ENCODE measurements at places on chromosomes 11 and 22. TPM values are rescaled to one million over a fixed set of nuclear protein-coding genes. Genes with fewer than 3 reads are reported as not detected.

DNA sequence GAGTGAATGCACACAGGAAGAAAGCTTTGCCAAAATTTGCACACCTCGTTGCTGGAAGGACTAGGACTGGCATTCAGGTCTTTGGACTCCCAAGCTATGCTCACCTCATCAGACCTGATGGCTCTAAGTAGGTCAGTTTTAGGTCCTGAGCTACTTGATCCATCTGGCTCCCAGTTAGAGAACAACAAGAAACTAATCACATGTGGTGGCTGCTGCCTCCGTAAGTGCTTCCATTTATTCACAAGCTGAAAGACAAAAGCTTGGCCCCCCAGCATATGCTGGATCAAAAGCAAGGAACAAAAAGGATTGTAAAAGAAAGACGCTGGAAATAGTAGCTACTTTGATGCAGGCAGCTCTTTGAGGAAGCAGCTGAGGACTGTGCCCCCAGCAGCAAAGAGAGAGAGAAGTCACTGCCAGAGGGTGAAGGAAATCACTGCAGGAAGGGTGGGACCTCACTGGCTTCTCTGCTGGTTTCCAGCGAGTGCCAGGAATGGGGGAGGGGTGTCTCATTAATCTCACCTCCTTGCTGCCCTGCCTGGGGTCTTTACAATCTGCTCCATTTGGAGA lies 268.9 kb downstream of the KIRREL3 start:
- H3K27ac ChIP-seq, result no peak overlapping the region
- no peak for DNase-seq
- H3K4me3 ChIP-seq, result no peak overlapping the region
- no peaks in the 10 kb centered on the region for H3K4me1 ChIP-seq

OR2AT4 gene
- total RNA-seq, result not detected

MIAT gene
- total RNA-seq, result 1.8 TPM

PARVG gene
- total RNA-seq, result 4.1 TPM

DNA sequence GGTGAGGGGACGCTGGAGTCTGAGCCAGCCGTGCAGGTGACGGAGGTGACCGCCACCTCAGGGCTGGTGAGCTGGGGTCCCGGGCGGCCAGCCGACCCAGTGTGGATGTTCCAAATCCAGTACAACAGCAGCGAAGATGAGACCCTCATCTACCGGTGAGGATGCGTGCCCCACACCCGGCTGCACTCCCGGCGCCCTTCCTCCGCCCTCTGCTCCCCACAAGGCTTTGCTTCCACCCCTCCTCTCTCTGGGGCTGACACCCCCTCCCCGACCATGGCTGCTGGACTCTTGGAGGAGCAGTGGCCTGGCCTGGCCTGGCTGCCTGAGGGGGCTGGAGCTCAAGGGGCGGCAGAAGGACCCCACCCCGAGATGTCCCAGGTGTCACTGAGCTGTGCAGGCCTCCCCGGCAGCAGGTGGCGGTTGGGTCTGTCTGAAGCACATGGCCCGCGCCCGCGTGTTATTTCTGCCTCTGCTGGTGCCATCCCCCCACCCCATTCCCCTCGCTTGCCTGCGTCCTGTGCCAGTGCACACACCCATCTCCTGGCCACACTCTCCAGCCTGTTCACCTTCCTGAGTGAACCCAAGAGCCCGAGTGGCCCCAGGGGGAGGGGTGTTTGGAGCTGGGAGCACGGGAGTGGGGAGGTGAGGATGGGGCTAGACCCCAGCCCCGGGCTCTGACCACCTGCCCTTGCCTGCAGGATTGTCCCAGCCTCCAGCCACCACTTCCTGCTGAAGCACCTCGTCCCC lies 2.2 kb downstream of the LRFN4 start:
- H3K4me1 ChIP-seq, result peaks cover 9% of the 10 kb centered on the region
- no peak overlapping the region for H3K4me3 ChIP-seq
- no peaks in the 10 kb centered on the region for H3K36me3 ChIP-seq
- H3K27me3 ChIP-seq, result no peaks in the 10 kb centered on the region

DNA sequence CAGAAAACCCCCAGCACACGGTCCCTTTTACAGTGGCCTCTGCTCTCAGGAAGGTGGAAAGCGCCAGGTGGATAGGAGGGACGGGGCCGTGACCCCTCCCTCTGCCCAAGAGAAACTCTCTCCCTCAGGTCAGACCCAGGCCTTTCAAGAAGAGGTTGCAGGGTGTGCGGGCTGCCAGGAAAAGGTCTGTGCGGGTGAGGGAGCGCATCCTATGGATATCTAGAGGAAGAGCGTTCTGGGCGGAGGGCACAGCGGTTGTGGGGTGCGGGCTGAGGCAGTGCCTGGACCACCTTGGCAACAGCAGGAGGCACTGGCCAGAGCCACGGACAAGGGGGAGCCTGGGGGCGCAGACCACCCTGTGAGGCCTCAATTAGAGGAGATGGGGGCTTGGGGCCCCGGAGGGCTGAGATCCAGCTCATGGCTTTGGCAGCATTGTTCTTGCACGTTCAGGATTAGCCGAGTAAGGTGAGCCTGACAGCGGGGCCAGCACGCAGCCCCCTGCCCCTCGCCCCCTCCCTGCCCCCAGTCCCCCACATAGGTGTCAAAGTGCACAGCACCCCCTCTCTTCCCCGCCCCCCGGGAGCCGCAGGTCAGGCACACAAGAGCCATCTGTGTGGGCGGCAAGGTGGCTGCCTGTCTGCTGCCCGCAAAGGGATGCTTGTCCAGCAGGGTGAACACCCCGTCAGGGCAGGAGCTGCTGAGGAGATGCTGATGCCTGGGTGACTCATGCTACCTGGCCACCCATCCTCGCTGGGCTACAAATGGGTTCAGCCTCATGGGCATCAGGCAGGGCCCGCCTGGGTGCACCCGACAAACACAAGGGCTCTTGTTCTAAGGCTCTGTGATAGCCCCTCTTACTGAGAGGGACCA lies 92.8 kb upstream of the KCNQ1OT1 start:
- H3K4me3 ChIP-seq, result no peak overlapping the region
- no peaks in the 10 kb centered on the region for H3K4me1 ChIP-seq
- DNase-seq, result no peak
- no peaks in the 10 kb centered on the region for H3K36me3 ChIP-seq
- H3K27ac ChIP-seq, result no peak overlapping the region

DNA sequence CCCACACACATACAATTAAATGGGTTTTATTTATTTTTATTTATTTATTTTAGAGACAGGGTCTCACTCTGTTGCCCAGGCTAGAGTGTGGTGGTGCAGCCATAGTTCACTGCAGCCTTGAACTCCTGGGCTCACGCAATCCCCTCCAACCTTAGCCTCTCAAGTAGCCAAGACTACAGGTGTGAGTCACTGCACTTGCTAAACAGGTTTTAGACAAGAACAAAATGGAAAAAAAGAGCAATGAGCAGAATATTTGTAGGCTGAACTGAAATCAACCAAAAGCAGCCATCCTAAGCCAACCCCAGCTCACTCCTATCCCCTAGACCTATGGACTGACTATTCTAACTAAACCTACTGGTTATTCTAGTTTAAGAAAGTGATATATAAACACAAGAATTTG lies 37.8 kb downstream of the MRE11 start:
- H3K27ac ChIP-seq, result no peak overlapping the region
- no peaks in the 10 kb centered on the region for H3K27me3 ChIP-seq
- H3K36me3 ChIP-seq, result peaks cover 4% of the 10 kb centered on the region
- H3K4me3 ChIP-seq, result no peak overlapping the region
- H3K4me1 ChIP-seq, result no peaks in the 10 kb centered on the region

- H3K4me3 ChIP-seq, result no peak overlapping the region
- H3K27ac ChIP-seq, result no peak overlapping the region
- peaks cover 13% of the 10 kb centered on the region for H3K4me1 ChIP-seq
Measured at GRCh38 chr22:50182176-50183081, 3.3 kb upstream of the TRABD start.

LARGE1 gene
- 45.2 TPM for total RNA-seq

DNA sequence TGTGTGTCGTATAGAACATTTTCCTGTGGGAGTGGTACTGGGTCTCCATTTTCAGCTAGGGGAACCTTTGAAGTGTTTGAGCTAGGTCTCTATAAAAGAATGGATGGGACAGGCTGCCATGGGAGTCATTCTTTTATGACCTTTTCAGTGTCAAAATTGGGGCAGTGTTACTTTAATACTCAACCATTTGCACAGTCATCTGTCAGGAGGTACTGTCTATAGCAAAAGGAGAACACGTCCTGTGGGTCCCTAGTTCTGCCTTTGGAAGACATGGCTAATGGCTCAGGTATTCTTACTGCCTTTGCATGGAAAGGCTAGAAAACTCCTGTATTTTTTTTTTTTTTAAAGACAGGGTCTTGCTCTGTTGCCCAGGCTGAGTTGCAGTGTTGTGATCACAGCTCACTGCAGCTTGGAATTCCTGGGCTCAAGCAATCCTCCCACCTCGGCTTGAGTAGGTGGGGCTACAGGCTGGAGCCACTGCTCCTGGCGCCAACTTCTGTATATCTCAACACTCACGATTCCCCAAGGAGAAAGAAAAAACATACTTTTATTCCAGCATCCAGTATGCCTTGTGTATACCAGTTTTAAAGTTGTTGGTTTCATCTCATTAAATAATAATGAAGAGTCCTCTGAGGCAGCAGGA lies 2.1 kb upstream of the ATF4 start:
- H3K36me3 ChIP-seq, result peaks cover 4% of the 10 kb centered on the region
- no peak for DNase-seq
- peak overlapping the region; percentile 96 for H3K27ac ChIP-seq
- H3K4me3 ChIP-seq, result no peak overlapping the region
- H3K27me3 ChIP-seq, result no peaks in the 10 kb centered on the region

APOL3 gene
- 5.9 TPM for total RNA-seq

- H3K27ac ChIP-seq, result no peak overlapping the region
- DNase-seq, result no peak
- no peaks in the 10 kb centered on the region for H3K36me3 ChIP-seq
- no peak overlapping the region for H3K4me3 ChIP-seq
- no peaks in the 10 kb centered on the region for H3K27me3 ChIP-seq
- H3K4me1 ChIP-seq, result peaks cover 5% of the 10 kb centered on the region
Measured at GRCh38 chr11:66867425-66868040, 10.7 kb downstream of the LRFN4 start.

DNA sequence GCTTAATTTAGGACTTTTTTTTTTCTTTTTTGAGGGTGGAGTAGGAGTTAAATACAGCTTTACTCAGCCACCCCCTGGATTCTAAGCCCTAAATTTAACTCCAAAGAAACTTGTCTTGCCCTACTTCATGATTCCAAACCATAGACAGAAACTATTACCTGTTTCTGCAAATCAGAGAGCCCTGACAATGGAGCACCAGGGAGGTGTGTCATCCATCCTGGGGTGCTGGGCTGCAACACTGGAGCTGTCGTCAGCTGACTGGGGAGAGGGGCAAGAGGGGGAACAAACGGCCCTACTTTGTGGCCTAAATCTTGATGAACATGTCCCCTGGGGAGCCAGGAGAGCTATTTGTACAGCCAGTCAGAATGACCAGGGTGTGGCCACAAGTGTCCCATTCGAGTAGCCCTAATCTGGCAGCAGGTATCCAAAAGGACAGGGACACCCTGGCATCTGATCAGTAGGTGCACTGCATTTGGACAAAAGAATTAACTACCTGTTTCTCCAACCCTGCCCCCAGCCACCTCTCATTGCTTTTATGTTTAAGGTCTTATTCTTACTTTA lies 50.8 kb downstream of the PLEKHA7 start:
- H3K27me3 ChIP-seq, result no peaks in the 10 kb centered on the region
- H3K4me3 ChIP-seq, result no peak overlapping the region
- DNase-seq, result no peak
- H3K27ac ChIP-seq, result no peak overlapping the region

DNA sequence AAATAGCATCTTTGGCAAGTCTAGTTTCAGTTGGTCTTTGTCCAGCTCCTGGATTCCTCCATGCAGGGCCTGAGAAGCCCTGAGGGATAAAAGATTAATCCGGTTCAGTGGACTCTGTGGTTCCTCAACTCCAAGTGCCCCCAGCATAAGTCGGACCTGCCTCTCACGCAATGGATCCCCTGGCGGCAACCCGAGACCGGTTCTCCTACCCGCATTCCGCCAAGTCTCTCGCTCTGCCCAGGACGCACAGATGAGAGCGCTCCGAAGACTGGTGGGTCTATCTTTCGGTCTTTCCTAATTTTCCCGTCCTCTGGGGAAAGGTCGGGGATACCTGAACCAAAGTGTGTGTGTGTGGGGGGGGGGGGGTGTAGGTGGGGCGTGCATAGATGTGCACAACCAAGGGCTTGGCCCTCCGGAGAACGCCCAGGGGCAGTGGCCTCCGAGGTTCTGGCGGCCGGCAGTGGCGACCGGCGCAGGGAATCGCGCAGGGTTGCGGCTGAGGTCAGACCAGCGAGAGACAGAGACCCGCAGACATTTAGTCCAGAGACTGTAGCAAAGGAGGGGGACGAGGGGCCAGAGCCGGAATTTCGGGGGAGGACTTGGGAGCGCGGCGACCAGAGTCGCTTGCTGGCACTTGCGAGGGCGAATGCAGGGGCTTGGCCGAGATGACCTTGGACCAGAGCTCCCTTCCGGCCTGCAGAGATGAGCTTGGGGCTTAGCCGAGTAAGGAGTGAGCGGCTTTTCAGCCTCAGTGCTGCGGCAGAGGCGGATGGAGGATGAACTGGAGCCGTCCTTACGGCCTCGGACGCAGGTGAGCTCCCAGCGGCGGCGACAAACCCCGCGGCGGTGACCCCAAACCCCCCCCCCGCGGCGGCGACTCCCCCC lies 712 bp upstream of the SLC2A11 start:
- H3K36me3 ChIP-seq, result no peaks in the 10 kb centered on the region
- H3K4me3 ChIP-seq, result peak overlapping the region; percentile 62
- peak overlapping the region; percentile 92 for H3K27ac ChIP-seq
- H3K27me3 ChIP-seq, result no peaks in the 10 kb centered on the region
- no peaks in the 10 kb centered on the region for H3K4me1 ChIP-seq

- no peak overlapping the region for H3K27ac ChIP-seq
- H3K4me1 ChIP-seq, result no peaks in the 10 kb centered on the region
- no peaks in the 10 kb centered on the region for H3K27me3 ChIP-seq
- no peak overlapping the region for H3K4me3 ChIP-seq
Measured at GRCh38 chr22:45188779-45189178, 25.1 kb downstream of the NUP50 start.

DNA sequence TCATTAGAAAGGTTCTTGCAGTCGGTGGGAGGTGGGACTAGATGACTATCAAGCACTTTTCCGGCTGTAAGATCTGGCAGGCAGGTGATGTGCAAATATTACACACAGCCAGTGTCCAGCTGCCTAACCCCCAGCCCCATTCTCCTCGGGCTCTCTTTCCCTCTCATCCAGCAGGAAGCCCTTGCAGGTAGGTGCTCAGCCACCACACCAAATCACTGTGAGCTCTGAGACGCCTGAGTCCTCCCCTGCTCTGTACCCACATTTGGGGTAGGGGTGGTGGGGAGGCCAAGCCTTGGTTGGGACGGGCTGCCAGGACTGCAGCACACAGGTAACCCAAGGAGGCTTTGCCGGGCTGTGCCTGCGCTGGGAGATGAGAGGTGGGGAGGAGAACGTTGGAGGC lies 601 bp downstream of the ART5 start:
- H3K4me1 ChIP-seq, result no peaks in the 10 kb centered on the region
- DNase-seq, result no peak
- no peak overlapping the region for H3K4me3 ChIP-seq
- no peak overlapping the region for H3K27ac ChIP-seq
- H3K27me3 ChIP-seq, result peaks cover 16% of the 10 kb centered on the region

MS4A15 gene
- not detected for total RNA-seq

HORMAD2 gene
- not detected for total RNA-seq

PATE2 gene
- total RNA-seq, result not detected

ASPHD2 gene
- total RNA-seq, result 4.3 TPM

STK33 gene
- 3.7 TPM for total RNA-seq

SEZ6L gene
- total RNA-seq, result 0.32 TPM

GRCh38 chr11:72012897-72013721 lies 14.4 kb downstream of the IL18BP start:
- no peak overlapping the region for H3K4me3 ChIP-seq
- H3K36me3 ChIP-seq, result peaks cover 79% of the 10 kb centered on the region
- H3K27ac ChIP-seq, result no peak overlapping the region
- no peak for DNase-seq
- H3K27me3 ChIP-seq, result no peaks in the 10 kb centered on the region
- no peaks in the 10 kb centered on the region for H3K4me1 ChIP-seq

ART5 gene
- total RNA-seq, result not detected

GRCh38 chr22:36369922-36370791 lies 17.6 kb downstream of the MYH9 start:
- peak overlapping the region; percentile 93 for H3K27ac ChIP-seq
- H3K27me3 ChIP-seq, result no peaks in the 10 kb centered on the region
- H3K4me1 ChIP-seq, result peaks cover 75% of the 10 kb centered on the region

ZP1 gene
- not detected for total RNA-seq

Measured in colonic mucosa (tissue), 4 donors.